Esophagus squamous epithelium (tissue), 5 donors: ENCODE measurements at places on chromosomes 6 and 20.

GRCh38 chr20:420721-421574, 12.8 kb downstream of the RBCK1 start:
- DNase-seq, result no peak

DNA sequence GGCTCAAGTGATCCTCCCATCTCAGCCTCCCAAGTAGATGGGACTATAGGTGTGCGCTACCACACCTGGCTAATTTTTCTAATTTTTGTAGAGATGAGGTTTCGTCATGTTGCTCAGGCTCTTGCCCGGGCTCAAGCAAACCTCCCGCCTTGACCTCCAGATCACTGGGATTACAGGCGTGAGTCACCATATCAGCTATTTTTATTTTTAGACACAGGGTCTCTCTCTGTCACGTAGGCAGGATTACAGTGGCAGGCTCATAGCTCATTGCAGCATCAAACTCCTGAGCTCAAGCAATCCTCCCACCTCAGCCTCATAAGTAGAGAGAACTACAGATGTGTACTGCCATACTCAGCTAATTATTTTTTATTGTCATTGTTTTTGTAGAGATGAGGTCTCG, 41.7 kb downstream of the SLC23A2 start:
- no peak for DNase-seq

DNA sequence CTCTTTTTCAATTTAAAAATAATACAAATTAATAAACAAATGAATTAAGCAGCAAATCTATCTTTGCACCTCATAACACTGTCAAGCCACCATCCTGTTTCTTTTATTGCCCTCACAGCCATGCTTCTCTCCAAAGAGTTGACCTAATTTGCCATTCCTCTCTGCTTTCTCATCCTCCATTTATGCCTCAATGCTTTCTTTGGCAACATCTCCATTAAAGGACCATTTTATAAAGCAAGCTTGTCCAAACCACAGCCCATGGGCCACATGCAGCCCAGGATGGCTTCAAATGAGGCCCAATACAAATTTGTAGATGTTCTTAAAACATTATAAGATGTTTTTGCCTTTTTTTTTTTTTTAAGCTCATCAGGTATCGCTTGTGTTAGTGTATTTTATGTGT, 26.4 kb upstream of the MEI4 start:
- no peak for DNase-seq

GRCh38 chr20:50876816-50877215, 54.4 kb downstream of the ADNP start:
- DNase-seq, result no peak

DNA sequence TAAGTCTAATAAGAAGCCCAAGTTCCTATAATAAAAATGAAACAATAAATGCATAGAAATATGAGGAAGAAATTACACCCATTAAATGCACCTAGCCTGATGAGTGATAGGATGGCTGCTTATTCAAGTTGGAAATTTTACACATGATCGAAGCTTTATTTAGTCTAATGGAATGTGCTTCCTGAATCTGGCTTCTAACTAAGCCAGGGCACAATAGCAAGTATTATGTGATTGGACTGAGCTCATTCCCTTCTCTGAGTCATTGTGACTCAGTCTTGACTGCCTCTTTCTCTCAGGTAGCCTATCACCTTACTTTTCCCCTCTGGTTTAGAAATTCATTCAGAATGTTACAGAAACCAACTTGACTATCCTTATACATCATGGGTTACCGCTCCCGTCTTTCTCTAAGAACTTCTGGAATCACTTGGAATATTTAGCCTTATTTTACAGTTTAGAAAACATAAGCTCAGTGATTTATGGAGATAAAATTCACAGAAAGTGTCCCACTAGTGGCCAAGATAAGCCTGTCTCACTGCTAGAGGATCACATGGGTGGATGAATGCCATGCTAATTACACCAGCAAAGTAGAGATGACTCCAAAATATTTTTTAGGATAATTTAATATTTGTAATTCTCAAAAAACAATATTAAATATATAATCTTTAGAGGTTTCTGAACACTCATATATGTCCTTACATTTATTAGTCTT, 505.3 kb upstream of the JAG1 start:
- no peak for DNase-seq

DNA sequence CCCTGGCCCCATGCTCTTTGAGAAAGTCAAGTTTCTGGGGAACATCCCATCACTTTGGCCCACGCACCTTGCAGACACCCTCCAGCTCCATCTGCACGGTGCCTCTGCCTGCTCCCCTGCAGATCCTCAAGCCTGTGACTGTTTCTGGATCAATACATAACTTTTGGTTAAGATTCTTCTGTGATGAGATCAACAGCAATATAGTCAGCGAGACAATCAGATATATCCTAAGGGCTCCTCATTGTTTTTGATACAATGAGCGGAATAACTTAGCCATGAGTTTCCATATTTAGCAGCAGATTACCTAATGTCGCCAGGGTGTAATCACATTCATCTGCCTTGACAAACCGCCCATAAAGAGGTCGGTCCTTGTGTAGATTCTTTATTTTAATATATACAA, 109.3 kb upstream of the MTHFD1L start:
- no peak for DNase-seq

- no peak for DNase-seq
These were observed 3.4 kb upstream of the ZNF217 start for GRCh38 chr20:53597030-53597482.

DNA sequence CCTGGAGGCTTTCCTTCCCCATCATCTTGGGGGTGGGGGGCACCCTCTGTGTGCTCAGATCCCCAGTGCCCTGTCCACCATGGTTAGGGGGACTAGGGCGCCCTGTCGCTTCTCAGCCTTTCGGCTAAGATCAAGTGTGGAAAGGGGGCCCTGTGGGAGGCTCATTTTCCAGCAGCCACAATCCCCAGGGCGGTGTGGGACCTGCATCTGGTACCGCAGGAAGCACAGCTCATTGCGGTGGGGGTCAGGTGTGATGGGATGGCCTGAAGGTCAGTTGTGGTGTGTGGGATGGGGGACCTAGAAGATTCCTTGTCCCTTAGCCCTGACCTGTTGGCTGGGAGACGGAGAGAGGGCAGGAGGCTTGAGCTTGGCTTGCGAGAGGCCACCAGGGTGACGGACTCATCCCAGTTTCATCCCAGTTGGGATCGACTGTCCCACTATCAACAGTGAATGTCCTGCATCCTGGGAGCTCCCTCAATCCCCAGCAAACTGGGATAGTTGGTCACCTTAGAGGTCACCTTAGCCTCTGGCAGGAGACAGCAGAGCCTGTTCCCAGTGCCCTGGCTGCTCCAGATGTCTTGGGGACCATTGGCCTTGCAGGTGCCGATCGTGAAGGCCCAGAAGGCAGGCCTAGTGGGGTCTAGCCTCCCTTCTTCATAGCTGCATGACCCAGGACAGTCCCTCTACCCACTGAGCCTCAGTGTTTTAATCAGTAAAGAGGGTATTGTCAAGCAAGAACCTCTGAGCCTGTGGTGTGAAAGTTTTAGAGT, 64.5 kb upstream of the PMEPA1 start:
- DNase-seq, result no peak

GRCh38 chr20:40639676-40640355, 49.2 kb downstream of the MAFB start:
- no peak for DNase-seq

DNA sequence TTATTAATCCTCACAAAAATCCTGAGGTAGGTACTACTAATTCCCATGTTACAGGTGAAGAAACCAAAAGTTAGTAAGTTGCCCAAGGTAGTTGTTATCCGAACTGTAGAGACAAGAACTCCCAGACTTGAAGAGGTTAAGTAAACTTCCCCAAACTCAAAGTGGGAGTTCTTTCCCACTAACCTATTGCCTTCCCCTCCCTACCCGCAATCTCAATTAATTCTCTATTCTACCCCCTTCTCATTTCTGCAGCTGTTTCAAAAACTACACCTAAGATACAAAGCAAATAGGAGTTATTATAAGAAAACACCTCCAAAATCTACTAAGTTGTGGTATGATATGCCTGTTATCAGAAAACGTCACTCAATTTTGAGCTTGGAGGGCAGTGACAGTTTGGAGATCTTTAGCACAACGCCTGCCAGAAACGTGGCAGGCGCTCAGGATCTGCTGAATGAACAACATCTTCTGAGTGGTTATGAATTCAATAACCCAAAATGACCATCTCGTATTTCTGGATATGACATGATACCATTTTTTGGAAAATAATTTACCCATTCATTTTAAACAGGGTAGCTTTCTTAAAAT, 7.1 kb downstream of the CSNK2A1 start:
- no peak for DNase-seq

DNA sequence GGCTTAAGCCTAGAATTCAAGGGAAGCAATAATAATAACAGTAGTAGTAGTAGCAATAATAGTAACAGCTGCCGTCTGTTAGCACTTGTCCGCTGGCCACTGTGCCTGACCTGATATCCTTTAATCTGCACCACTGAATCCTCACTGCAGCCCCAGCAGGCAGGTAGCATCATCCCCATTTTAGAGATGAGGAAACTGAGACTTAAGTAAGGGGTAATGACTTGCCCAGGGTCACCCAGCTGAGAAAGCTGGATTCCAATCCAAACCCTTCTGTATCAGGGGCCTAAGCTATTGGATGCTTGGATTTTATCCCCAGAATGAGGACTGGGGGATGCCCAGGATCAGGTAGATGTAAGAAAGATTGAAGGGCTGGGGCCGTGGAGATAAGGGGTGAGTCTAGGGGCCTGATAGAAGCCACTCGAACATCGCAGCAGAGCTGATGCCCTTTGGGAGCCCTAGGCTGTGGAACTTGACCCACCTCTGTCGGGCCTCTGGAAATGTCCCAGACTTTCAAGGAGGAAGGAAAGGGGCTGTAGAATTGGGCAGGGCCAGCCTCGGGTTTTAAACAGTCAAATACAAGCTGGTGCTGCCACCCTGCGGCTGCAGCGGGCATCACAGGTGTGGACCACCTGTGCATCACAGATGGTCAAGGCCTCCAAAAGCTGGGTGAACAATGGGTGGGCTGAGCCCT, 102.1 kb upstream of the MYL9 start:
- DNase-seq, result no peak

DNA sequence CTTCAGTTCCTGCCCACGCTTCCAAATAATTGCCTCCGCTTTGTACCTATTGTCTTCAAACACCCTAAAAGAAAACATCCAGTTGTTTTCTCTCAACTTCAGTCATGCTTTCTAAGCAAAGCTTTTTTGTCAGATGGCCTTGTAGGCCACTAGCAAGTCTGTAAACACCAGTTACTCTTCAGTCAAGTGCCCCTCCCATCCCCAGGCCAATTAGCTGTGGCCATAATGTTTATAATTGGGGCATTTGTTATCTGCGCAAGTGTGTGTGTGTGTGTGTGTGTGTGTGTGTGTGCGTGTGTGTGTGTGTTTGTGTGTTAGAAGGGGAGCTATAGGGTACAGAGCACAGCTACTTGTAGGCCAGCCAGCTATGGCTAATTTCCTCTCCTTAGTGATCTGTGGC, 272.4 kb upstream of the MARCKS start:
- DNase-seq, result no peak

DNA sequence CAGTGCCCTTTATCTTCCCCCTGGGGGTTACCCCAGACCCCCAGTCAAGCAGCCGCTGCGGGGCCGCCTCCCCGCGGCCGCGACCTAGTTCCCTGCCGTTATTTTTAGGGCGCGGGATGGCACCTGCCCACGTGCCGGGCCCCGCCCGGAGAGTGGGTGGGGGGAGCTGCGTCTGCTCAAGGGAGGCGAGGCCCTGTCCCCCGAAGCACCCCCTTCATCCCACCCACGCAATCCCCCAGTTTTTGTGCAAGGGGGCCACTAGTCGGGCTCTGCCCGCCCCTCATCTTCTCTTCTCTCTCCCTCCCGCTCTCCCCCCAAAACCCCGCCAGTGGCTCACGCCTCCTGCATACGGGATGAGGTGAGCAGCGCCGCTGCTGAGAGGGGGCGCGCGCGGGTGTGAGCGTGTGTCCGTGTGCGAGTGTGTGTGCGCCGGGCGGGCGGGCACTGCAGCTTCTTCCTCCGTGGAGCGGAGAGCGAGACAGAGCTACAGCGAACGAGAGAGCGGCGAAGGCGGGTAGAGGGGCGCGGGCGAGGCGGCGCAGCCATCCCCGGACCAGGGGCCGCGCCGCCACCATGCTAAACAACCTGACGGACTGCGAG, at the start of gene SLC12A5:
SLC12A5 (plus strand) TSS at position 444 of the 600 bp plus-strand sequence; CDS start at position 574, 130 bp downstream.
- no peak for DNase-seq

- DNase-seq, result no peak
These were observed 174.5 kb downstream of the COL21A1 start for GRCh38 chr6:56072856-56073255.

- DNase-seq, result no peak
These were observed 39.9 kb upstream of the PRDM1 start for GRCh38 chr6:106046116-106046853.

GRCh38 chr6:17149571-17149970, 47.7 kb downstream of the STMND1 start:
- DNase-seq, result no peak

- DNase-seq, result no peak
These were observed 63.0 kb upstream of the TOP1 start for GRCh38 chr20:40965671-40966070.

DNA sequence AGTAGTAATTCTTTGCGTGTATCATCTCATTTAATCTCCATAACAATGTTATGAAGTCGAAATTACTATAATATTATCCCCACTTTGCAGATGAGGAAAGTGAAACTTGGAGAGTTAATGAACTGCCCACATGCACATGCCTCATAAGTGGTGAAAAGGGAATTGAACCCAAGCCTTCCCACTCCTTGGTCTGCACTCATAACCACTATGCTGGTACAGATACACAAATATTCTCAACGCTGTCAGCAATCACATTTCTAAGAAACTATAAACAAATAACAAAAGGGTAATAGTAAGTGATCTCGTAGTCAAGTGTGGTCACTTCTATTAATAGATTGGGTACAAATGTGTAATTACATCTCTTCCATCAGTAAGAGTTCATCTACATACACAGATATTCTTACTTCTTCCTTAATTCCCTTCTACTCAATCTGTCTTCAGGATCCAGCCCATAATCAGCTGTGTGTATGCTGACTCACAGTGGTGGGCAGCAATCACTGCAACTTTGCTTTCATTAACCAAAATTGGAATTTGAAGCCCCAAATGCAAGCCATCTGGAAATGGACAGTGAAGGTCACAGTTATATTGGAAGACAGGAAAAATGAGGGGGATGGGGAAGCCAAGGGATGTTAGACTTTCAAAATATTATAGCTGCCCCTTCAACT, 6.6 kb downstream of the PRSS35 start:
- no peak for DNase-seq

- no peak for DNase-seq
These were observed 113.0 kb downstream of the PLEKHG1 start for GRCh38 chr6:150712505-150713252.

DNA sequence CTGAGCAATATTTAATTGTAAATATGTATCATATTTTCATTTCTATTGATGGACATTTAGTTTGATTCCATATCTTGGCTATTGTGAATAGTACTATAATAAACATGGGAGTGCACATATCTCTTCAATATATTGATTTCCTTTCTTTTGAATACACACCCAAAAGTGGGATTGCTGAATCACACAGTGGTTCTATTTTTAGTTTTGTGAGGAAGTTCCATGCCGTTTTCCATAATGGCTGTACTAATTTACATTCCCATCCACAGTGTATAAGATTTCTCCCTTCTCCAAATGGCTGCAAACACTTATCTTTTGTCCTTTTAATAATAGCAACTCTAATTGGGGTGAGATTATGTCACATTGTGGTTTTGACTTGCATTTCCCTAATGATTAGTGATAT, 86.7 kb upstream of the RAB32 start:
- no peak for DNase-seq
